Stimulated activated CD8-positive, alpha-beta memory T cell treated with anti-CD3 and anti-CD28 coated beads, Interleukin-2, amount 100 ng/mL, for 1 hour (primary cell): ENCODE measurements at places on chromosomes 1 and 21.

DNA sequence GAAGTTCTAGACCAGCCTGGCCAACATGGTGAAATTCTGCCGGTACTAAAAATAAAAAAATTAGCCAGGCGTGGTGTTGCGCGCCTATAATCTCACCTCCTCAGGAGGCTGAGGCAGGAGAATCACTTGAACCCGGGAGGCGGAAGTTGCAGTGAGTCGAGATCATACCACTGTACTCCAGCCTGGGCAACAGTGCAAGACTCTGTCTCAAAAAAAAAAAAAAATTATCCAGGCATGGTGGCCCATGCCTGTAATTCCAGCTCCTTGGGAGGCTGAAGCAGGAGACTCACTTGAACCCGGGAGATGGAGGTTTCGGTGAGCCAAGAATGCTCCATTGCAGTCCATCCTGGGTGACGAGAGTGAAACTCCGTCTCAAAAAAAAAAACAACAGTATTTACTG is 18.5 kb upstream of the RAB42 start:
- DNase-seq = no peak

- DNase-seq = no peak
These were observed 61.2 kb upstream of the NFASC start for GRCh38 chr1:204809488-204809887.

- no peak for DNase-seq
These were observed 45.9 kb downstream of the CHD5 start for GRCh38 chr1:6134206-6134605.

GRCh38 chr1:231855361-231855760 is 228.8 kb downstream of the DISC1 start:
- DNase-seq = no peak
